ENCODE measurements at places on chromosomes 6 and 20.
A peak's percentile ranks its signal among the peaks of the same experiment; 100 is the strongest.

DNA sequence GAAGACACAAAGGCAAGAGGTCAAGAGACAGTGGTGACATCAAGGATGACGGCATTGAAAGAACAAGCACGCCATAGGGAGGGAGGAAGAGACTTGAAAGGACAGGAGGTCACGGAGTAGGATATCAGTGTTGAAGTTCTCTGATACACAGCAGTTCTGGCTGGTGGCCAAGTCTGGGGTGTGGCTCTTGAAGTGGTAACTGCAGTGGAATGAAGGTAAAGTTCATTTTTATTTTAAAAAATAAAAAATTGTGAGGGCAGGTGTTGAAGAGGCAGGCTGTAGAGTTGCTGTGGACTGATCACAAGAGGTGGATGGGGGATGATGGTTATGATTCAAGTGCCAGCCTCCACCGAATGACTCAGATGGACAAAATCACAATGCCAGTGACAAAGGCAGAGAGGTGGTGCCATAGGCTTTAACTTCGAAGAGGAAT is 53.2 kb upstream of the BMP2 start:
- no peak for DNase-seq

DNA sequence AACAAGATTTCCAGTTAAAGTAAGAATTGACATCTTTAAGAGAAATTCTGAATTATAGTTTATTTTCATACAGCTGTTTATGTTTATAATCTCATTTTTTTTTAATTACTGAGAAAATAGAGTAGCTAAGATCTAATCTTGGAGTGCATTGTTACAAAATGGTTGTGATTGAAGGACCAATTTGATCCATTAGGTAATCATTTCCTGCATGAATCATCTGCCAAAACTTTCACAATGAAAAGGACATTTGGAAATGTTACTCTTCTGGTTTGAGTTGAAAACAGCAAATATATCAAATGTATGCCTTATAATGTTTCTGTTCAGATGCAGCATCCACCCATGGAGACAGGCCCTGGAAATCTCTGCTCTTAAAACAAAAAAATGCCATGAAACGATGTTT is 19.0 kb downstream of the TUBB2A start:
- no peak for DNase-seq

- DNase-seq = peak; percentile 8
These were observed 36.0 kb downstream of the CCN2 start for GRCh38 chr6:131914967-131915751.

- DNase-seq = no peak
These were observed 20.3 kb upstream of the LRRN4 start for GRCh38 chr20:6074145-6074561.

GRCh38 chr20:23226612-23227265 is 123.9 kb upstream of the NXT1 start:
- DNase-seq = no peak

DNA sequence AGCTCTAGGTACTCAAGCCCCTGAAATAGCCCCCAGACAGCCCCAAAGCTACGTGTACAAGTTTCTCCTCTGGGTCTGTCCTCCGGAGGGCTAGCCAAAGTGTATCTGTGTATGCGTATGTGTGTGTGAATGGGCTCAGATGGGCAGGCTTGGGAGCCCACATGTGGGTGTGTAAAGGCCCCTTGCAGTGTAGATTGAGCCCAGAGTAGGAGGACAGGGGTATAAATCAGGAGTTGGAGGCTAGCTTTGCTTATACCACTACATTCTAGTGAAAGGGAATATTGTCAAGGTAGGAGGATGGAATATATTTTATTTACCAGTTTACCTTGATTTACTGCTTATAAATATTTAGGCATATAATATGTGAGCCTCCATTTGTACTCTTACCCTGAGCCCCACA is 9.0 kb upstream of the MAP3K7 start:
- no peak for DNase-seq

DNA sequence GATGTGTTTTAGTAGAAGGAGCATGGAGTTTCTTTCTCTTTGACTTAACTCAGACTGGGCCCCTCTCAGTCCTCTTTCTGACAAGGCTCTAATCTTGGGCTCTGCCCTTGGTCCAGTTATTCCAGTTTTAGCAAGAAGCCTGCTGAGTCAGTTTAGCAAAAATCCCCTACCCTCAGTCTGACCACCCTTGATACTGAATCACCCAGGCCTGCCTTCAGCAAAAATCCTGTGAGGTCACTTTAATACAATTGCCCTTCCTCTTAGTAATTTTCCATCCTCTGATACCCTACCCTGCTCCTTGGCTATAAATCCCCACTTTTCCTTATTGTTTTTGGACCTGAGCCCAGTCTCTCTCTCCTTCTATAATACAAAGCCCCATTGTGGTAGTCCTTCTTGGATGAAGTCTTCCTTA is 326.7 kb upstream of the NOX3 start:
- no peak for DNase-seq

DNA sequence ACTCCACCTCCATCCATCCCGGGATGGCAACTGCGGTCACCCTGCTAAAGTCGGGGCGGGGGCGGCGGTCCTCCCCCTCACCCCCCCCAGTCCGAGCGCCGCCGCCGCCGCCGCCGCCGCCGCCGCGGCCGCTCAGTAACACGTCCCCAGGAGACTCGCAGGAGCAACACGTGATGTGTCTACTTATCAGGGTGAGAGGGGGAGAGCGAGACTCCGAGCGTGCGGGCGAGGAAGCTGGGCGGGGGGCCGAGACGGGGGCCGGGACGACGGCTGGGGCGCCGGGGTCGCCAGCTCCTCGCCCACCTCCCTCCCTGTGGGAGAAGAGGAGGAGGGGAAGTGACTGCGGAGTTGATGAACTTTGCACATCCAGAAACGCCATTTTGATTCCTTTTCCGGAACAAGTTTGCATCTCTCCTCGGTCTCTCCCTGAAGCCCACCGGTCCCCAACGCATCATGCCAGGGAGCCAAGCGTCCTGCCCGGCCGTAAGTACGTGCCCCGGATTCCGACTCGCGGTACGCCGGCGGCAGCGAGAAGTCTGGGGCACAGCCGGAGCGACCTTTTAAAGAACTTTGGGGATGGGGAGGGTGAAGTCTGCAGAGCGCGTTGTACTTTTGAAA is at the start of gene RREB1:
TSS of gene RREB1 (plus strand) at position 384 of the 618 bp plus-strand sequence. CDS start 73,951 bp downstream, outside the sequence.
- DNase-seq = peak; percentile 49

GRCh38 chr20:49166534-49167449 is 21.3 kb downstream of the STAU1 start:
- no peak for DNase-seq

DNA sequence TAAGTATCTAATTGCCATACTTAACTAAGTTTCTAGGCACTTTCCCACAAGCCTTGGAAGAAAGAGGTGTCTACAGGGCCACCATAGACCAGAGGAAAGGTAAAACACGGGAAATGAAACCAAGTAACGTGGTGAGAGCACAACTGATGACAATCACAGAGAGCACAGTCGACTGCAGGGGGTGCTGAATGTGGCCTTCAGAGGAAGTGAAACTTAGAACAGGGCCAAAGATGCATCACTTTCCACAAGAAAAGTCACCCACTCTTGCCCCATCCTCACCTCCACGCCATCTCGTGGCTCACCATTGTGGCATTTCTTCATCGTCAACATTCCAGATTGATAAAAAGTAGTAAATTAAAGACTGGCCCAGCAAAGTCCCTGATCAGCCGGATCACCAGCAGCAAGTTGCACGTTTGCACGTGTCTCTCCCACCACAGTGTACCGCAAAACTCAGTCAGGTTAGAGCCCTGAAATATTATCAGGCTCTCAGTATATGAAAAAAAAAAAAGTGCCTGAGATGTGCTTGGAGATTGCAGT is 31.4 kb downstream of the HIVEP2 start:
- peak; percentile 67 for DNase-seq

DNA sequence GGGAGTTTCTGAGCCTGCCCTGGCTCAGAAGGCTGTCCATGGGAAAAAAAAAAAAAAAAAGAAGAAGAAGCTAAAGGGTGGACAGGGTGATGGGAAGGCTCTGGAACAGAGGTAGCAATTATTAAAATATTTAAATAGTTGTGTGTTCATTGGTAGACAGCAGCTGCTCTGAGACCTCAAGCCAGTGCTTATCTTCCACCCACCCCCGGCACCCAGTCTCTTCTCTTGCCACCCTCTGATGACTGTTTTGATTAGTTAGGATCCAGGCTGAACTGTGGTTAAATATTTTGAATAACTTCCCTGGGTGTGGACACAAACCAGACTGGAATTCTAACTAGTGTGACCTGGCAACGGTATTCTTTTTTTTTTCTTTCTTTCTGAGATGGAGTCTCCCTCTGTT is 16.9 kb upstream of the SRSF3 start:
- DNase-seq = no peak

GRCh38 chr20:58945965-58946631 is 35.0 kb upstream of the NELFCD start:
- no peak for DNase-seq

GRCh38 chr6:91961236-91961635 is 1374.4 kb upstream of the MAP3K7 start:
- DNase-seq = no peak

- no peak for DNase-seq
These were observed 1.6 kb downstream of the ZBTB2 start for GRCh38 chr6:151389618-151390275.

DNA sequence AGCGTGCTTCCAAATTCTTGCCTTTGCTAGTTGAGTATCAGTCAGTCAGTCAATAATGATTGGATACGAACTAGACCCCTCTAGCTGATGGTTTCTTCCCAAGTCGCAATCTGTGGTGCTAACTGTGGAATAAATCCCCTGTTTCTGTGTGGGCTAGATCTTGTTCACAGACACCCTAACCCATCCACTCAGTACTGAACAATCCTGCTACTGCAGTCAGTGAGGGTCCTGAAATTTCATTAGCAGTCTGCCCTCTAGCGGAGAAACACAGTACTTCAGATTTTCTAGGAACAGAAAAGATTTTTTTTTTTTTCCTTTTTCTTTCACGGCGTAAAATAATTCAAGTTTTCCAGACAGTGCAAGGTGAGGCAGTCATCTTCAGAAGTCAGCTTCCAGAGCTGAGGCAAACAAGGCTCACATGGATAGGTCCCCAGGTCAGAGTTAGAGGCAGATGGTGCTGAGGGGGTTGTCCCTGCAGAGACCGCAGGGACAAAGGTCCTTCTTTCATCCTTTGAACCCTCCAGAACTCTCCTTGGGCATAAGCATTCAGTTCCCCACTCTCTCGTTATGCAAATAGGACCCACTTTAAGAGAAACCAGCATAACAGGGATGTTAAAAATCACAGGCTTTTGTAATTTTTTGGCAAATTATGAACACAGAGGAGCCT is 119.6 kb downstream of the SCML4 start:
- no peak for DNase-seq

- DNase-seq = no peak
These were observed 1.9 kb downstream of the BTBD3 start for GRCh38 chr20:11919581-11919980.

- no peak for DNase-seq
These were observed 138.6 kb downstream of the ERMARD start for GRCh38 chr6:169890049-169890448.

GRCh38 chr6:157152556-157152955 is 170.8 kb downstream of the TMEM242 start:
- DNase-seq = no peak

- DNase-seq = no peak
These were observed 165.2 kb downstream of the BCAS1 start for GRCh38 chr20:53905019-53905819.

DNA sequence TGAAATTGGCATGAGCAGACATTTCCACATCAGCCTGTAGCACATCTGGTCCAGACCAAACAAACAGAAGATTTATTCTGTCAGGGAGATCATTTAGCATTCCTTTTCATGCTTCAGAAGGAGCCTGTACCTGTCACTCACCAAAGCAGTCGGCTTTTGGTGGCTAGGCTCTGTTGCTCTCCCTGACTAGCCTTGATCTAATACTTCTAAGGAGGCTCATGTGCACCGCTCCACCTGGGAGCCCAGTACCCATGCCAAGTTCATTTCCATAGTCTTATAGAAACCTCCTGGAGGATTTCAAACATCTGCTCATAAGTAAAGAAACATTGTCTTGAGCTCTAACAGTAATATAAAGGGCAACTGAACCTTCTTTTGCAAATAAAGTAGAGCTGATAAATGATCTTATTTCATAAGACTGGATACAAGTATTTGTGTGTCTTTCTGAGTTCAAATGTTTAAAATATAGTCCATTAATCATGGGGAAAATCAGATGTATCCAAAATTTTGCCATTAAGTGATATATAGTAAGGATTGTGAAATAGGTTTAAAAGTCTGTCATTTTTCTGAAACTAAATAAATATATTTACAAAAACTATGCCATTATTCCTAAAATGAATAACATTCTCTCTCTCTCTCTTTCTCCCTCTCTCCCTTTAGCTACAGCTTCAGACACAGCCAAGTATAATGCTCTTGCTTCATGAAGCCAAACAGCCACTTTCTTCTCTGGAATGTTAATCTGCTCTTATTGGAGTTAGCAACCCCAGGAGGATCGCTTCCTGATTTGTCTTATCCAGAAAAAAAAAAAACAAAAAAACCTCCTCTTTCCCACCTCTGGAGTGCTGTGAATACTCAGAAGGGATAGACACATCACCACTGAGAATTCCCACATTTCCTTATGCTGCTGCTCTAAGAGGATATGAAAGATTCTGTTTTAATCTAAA is 192.7 kb upstream of the TFAP2D start:
- DNase-seq = no peak

- no peak for DNase-seq
These were observed 10.9 kb downstream of the NINL start for GRCh38 chr20:25574411-25574810.

- no peak for DNase-seq
These were observed 282.1 kb upstream of the PRDM1 start for GRCh38 chr6:105804000-105804399.

- DNase-seq = no peak
These were observed 28.7 kb downstream of the ISM1 start for GRCh38 chr20:13249798-13250170.

DNA sequence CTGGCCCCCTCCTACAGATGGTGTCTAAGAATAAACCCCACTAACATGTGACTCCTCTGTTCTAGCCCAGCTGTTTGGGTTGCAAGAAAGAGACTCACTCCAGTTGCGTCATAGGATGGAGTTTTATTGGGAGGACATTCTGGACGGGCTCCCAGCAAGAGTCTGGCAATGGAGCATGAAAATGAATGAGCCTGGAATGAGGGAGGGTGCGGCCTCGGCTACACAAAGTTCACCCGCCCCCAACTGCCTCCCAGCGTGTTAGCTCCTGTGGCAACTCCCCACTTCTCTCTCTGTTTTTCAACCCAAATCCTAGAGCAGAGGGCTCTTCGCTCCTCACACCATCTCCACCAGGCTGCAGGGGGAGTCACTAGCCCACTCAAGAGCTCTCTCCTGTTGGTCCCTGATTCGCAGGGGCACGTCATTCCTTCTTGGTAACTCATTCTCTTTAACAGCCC is 5.1 kb upstream of the ADAM33 start:
- DNase-seq = no peak

Measured in stimulated activated CD4-positive, alpha-beta T cell treated with anti-CD3 and anti-CD28 coated beads, Interleukin-2, amount 100 ng/mL, for 4 hours (primary cell).